ENCODE measurements at places on chromosomes 3 and 15. TPM values are rescaled to one million over a fixed set of nuclear protein-coding genes. Genes with fewer than 3 reads are reported as not detected.

The ATP13A4 gene
- total RNA-seq = 0.15 TPM

The CACNA2D2 gene
- total RNA-seq = 0.17 TPM

The ACP3 gene
- 4.7 TPM for total RNA-seq

The SEMA7A gene
- 24.7 TPM for total RNA-seq

The CEP19 gene
- 0.89 TPM for total RNA-seq

The CLDN18 gene
- not detected for total RNA-seq

The FEZF2 gene
- total RNA-seq = not detected

The CFAP100 gene
- not detected for total RNA-seq

The SGO1 gene
- 9.5 TPM for total RNA-seq

The MYO1E gene
- total RNA-seq = 36.6 TPM

The ZNF501 gene
- 2.2 TPM for total RNA-seq

The IGF2BP2 gene
- total RNA-seq = 67.6 TPM

The CD80 gene
- total RNA-seq = not detected

The TMC3 gene
- total RNA-seq = not detected

The TMCO5A gene
- total RNA-seq = not detected

The GLDN gene
- total RNA-seq = 0.30 TPM

The BTBD1 gene
- 78.0 TPM for total RNA-seq

The CASR gene
- not detected for total RNA-seq

The MYRIP gene
- not detected for total RNA-seq

The CRYGS gene
- total RNA-seq = 0.34 TPM

The LIPH gene
- total RNA-seq = under 0.01 TPM
